ENCODE measurements at places on chromosomes 6 and 20. TPM values are rescaled to one million over a fixed set of nuclear protein-coding genes. Genes with fewer than 3 reads are reported as not detected.

Gene SDC4
- total RNA-seq: 15.0 TPM

Gene TREM1
- total RNA-seq: not detected

Gene CCM2L
- total RNA-seq: not detected

Gene CCDC170
- not detected for total RNA-seq

Gene SYCP2L
- total RNA-seq: 0.64 TPM

Gene PROKR2
- total RNA-seq: not detected

Gene PI3
- not detected for total RNA-seq

Gene POM121L2
- total RNA-seq: not detected

Gene EGFL8
- 13.1 TPM for total RNA-seq

Gene MEP1A
- not detected for total RNA-seq

GRCh38 chr6:16654701-16655100 is 106.6 kb downstream of the ATXN1 start:
- peak overlapping the region; percentile 25 for H3K4me3 ChIP-seq
- peak overlapping the region; percentile 88 for H3K27ac ChIP-seq
- H3K4me1 ChIP-seq: peaks cover 82% of the 10 kb centered on the region

DNA sequence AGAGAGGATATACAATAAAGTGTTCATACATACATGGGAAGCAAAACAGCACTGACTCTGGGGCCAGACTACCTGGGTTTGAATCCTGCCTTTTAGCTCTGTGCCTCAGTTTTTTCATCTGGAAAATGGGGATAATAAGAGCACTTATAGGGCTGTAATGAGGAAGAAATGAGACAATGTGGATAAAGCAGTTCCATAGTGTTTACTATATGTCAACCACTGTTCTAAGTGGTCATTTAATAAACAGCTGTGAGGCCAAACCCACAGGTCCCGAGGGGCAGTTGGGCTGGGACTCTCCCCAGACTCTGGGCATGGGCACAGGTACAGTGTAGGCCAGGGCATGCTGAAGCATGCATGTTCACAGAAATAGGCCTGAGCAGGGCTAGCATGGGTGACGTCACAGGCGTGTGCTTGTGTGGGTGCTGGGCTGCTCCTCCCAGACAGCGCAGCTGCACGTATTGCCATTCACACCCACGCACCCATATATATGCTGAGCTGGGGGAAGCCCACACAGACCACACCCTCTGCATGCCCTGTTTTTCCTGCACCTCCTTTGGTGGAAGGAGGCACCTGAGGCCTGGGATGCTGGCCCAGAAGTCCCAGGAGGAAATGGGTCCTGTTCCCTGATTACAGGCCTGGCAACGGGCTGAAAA is 3.5 kb upstream of the PLCG1 start:
- no peaks in the 10 kb centered on the region for H3K27me3 ChIP-seq
- H3K4me3 ChIP-seq: no peak overlapping the region
- H3K36me3 ChIP-seq: peaks cover 7% of the 10 kb centered on the region
- DNase-seq: peak; percentile 54

- H3K27me3 ChIP-seq: peaks cover 20% of the 10 kb centered on the region
- peak; percentile 70 for DNase-seq
- H3K27ac ChIP-seq: no peak overlapping the region
- H3K4me3 ChIP-seq: no peak overlapping the region
Observed at GRCh38 chr20:50992733-50993457, 30.0 kb downstream of the KCNG1 start.

GRCh38 chr20:32474009-32474716 is 111.0 kb downstream of the NOL4L start:
- H3K27me3 ChIP-seq: no peaks in the 10 kb centered on the region
- no peak for DNase-seq
- H3K27ac ChIP-seq: no peak overlapping the region
- no peaks in the 10 kb centered on the region for H3K4me1 ChIP-seq
- H3K4me3 ChIP-seq: no peak overlapping the region
- no peaks in the 10 kb centered on the region for H3K36me3 ChIP-seq

DNA sequence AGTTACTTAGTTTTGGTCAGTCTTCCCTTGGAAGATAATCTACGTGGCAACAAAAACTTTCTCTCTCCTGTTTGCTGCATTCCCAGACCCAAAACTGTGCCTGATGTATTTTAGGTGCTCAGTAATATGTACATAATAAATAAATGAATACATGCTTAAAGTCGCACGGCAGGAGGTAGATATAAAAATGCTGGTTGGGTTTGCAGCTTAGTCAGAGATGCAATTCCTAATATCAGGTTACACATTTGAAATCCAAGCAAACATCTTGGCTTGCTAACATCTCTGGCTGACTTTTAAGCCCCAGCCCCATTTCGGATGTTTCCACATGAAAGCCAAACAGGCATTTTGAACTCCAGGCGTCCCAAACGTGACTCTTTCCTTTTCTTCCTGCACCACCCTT is 91.0 kb downstream of the KCNQ5 start:
- no peaks in the 10 kb centered on the region for H3K4me1 ChIP-seq
- H3K4me3 ChIP-seq: no peak overlapping the region
- peaks cover 4% of the 10 kb centered on the region for H3K36me3 ChIP-seq

GRCh38 chr6:88163616-88164015 is 2.5 kb downstream of the CNR1 start:
- no peak overlapping the region for H3K27ac ChIP-seq
- no peak overlapping the region for H3K4me3 ChIP-seq
- DNase-seq: no peak
- peaks cover 63% of the 10 kb centered on the region for H3K27me3 ChIP-seq

DNA sequence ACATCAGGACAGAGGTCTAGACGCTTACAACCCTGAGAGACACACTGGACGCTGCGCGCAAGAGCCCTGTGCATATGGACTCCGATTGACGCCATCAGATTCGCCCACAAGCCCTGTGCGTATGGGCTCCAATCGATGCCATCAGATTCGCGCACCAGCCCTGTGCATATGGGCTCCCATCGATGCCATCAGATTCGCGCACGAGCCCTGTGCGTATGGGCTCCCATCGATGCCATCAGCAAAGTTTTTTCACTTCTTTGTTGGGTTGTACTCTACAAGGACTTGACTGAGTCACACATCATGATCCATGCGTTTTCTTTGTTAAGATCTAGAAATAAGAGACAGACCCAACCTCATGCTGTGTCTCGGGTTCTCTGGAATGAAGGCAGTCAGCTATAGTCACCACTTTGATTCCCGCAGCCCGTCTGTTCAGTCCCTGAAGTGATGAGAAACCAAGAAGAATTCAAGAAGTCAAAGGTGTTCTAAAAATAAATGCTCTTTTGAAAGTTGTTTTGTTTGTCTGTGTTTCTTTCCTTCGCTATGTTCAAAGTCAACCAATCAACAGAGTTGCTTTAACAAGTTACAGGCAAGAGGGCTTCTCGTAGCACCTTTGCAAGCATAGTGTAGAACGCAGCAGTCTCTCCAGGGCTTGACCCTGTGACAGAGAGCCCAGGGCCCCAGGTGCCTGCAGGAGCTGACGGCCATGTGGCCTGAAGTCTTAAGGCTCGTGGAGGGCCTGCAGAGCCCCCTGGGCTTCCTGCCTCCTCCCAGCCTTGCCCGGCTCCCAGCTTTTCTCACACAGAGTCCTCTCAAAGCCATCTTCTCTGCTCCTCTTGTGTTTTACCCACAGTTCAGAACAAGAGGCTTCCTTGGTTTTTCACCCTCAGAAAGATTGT is 7.9 kb downstream of the RPS6KA2 start:
- H3K4me1 ChIP-seq: no peaks in the 10 kb centered on the region
- H3K4me3 ChIP-seq: no peak overlapping the region
- no peak overlapping the region for H3K27ac ChIP-seq
- H3K27me3 ChIP-seq: peaks cover 17% of the 10 kb centered on the region
- DNase-seq: peak; percentile 36

GRCh38 chr20:33310327-33310899 is 27.4 kb downstream of the BPIFB1 start:
- H3K4me1 ChIP-seq: peaks cover 2% of the 10 kb centered on the region
- no peak overlapping the region for H3K4me3 ChIP-seq
- no peaks in the 10 kb centered on the region for H3K36me3 ChIP-seq
- no peak for DNase-seq
- no peak overlapping the region for H3K27ac ChIP-seq

DNA sequence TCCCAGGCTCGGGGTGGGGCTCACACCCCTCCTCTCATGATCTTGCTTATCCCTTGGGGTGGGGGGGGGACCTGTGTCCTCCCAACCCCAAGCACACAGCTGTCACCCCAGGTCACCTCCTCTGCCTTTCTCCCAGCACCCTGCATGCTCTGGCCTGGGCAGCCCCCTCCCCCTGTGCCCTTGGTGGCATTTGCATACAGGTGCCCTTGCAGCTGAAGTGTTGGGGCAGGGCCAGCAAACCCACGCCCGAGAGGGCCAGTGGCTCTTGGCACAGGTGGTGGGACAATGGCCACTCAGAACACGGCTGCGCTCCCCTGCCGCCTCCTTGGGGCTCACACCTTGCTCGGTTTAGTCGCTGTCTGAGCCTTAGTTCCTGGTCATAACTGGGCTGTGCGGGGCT is 11.3 kb upstream of the MYT1 start:
- no peaks in the 10 kb centered on the region for H3K27me3 ChIP-seq
- no peak overlapping the region for H3K4me3 ChIP-seq
- no peaks in the 10 kb centered on the region for H3K36me3 ChIP-seq
- H3K27ac ChIP-seq: no peak overlapping the region
- DNase-seq: no peak

DNA sequence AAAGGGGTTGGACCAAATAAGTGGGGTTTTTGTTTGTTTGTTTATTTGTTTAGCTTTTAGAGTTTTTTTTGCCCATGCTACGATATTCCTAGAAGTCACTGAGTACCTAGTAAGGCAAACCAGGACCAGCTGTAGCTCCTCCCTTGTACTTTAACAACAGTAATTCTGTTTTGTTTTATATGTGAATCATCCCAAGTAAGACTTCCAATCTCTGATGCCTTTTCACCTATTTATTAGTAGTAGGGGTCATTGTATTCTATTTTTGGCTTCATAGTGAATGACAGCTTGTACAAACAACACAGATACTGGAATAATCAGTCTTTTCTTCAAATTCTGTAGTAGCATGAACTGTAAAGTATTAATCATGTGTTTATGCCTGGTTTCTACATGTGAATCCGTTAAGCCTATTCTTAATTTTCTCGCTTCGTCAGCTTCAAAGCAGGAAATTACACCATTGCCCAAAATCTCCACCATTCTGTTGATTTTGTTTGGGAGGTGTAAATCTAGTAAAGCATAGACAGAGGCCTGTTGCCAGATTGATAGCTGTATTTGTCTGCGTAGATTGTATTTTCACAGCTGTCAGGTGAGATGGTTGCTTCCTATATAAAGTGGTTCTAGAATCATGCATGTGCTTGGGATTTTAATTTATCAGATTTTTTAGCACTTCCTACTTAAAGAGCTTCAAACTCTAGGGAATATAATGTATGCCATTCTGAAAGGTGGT is 151.5 kb upstream of the FLRT3 start:
- DNase-seq: no peak
- H3K36me3 ChIP-seq: no peaks in the 10 kb centered on the region
- H3K27me3 ChIP-seq: no peaks in the 10 kb centered on the region
- no peak overlapping the region for H3K27ac ChIP-seq
- H3K4me1 ChIP-seq: no peaks in the 10 kb centered on the region

- H3K27me3 ChIP-seq: peaks cover 55% of the 10 kb centered on the region
- peaks cover 26% of the 10 kb centered on the region for H3K4me1 ChIP-seq
- peak overlapping the region; percentile 59 for H3K27ac ChIP-seq
- peak overlapping the region; percentile 12 for H3K4me3 ChIP-seq
- no peaks in the 10 kb centered on the region for H3K36me3 ChIP-seq
Observed at GRCh38 chr20:3658716-3659491, 4.3 kb downstream of the GFRA4 start.

DNA sequence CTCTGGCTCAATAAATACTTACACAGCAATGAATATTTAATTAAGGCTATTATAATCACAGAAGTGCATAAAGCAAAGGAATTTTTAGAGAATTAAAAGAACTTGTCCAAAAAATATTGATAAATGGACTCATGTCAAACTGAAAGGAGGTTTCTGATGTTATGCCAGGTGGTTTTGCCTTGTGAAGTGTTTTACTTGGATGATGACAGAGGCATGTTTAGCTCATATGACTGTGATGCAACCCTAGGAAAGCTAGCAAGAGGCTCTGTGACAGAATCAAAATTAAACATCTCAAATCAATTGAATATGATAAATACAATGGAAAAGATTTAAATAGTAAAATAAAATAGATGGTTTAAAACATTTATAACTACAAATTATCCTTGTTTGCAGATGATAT is 137.3 kb downstream of the TMEM200A start:
- no peak overlapping the region for H3K4me3 ChIP-seq
- H3K4me1 ChIP-seq: peaks cover 7% of the 10 kb centered on the region
- no peak for DNase-seq
- no peak overlapping the region for H3K27ac ChIP-seq
- H3K27me3 ChIP-seq: no peaks in the 10 kb centered on the region

- H3K27ac ChIP-seq: no peak overlapping the region
- peaks cover 6% of the 10 kb centered on the region for H3K4me1 ChIP-seq
- DNase-seq: no peak
- H3K36me3 ChIP-seq: peaks cover 7% of the 10 kb centered on the region
Observed at GRCh38 chr6:163513003-163513402, 98.5 kb downstream of the QKI start.

GRCh38 chr20:44888226-44889103 is 3.0 kb downstream of the YWHAB start:
- no peak for DNase-seq
- peak overlapping the region; percentile 94 for H3K27ac ChIP-seq
- H3K27me3 ChIP-seq: no peaks in the 10 kb centered on the region

- peaks cover 11% of the 10 kb centered on the region for H3K4me1 ChIP-seq
- H3K27me3 ChIP-seq: peaks cover 17% of the 10 kb centered on the region
- DNase-seq: no peak
- H3K4me3 ChIP-seq: no peak overlapping the region
- no peak overlapping the region for H3K27ac ChIP-seq
Observed at GRCh38 chr6:166439366-166440091, 56.8 kb upstream of the MPC1 start.

DNA sequence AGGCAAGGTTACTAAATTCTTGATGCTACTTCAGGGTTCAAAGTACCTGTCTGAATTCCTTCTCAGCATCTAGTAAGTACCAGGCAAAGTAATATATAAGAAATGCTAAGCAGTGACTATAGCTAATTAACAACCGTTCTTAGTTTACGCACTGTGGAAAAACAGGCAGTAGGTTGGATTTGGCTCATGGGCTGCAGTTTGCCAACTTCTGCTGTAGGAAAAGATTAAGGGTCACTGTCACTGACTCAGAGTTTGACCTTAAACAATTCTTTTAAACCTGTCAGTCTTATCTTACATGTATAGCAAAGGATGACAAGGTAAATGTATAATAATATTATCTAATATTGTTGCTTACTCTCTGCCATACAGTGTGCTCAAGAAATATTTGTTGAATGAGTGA is 42.3 kb downstream of the CTNNBL1 start:
- no peak overlapping the region for H3K4me3 ChIP-seq
- DNase-seq: no peak
- no peaks in the 10 kb centered on the region for H3K27me3 ChIP-seq
- H3K36me3 ChIP-seq: peaks cover 51% of the 10 kb centered on the region
- H3K4me1 ChIP-seq: peaks cover 17% of the 10 kb centered on the region
- no peak overlapping the region for H3K27ac ChIP-seq

GRCh38 chr20:20768202-20768815 is 55.9 kb upstream of the RALGAPA2 start:
- DNase-seq: no peak
- H3K4me3 ChIP-seq: no peak overlapping the region
- no peaks in the 10 kb centered on the region for H3K4me1 ChIP-seq
- H3K27ac ChIP-seq: no peak overlapping the region
- H3K27me3 ChIP-seq: peaks cover 14% of the 10 kb centered on the region

- no peak overlapping the region for H3K27ac ChIP-seq
- H3K4me1 ChIP-seq: no peaks in the 10 kb centered on the region
- H3K36me3 ChIP-seq: peaks cover 38% of the 10 kb centered on the region
- no peak for DNase-seq
- no peaks in the 10 kb centered on the region for H3K27me3 ChIP-seq
- H3K4me3 ChIP-seq: no peak overlapping the region
Observed at GRCh38 chr6:36463676-36464075, 20.9 kb downstream of the KCTD20 start.

GRCh38 chr6:148388521-148388920 is 45.9 kb downstream of the SASH1 start:
- DNase-seq: no peak
- no peaks in the 10 kb centered on the region for H3K36me3 ChIP-seq
- H3K4me1 ChIP-seq: no peaks in the 10 kb centered on the region
- H3K27ac ChIP-seq: no peak overlapping the region
